ENCODE measurements at places on chromosomes 11 and 22.

DNA sequence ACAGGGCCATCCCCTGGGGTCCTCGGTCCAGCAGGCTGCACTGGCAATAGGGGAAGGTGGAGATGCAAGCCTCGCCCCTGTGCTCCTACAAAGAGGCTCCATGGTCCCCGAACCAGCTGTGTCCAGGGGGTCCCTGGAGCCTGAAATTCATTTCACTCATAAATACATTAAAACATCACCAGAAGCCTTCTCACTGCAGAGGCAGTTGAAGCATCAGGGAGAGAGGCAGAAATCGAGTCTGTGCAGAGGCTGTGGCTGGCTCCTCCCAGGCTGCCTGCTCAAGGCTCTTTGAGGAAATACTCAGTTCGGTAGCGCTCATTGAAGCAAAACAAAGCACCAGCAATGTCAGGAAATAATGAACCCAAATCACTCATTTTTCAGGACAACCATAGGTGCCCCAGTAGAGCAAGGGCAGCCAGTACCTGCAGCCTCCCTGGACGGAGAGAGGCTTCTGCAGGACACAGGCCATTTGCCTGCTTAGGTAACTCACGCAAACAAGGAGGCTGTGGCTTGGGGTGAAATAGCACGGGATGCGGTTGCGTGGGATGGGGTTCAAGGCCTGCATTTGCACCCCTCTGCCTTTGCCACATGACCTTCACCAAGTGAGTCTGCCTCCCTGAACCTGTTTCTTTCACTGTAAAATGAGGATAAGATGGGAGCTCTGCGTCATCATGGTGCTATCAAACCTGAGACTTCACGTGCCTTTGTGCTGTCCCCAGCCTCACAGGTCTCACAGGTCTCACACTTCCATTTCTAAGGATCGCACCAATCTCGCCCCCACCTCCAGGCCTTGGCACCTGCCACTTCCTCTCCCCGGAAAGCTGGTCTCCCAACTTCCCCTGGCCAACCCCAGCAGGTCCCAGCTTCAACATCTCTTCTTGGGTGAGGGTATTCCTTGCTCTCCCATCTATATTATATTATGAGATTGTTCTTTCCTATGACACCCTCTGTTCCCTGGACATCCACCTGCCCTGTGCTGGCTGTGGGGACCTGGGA, 84.3 kb upstream of the SHISAL1 start:
- DNase-seq: no peak

GRCh38 chr11:103904324-103904667, 132.1 kb upstream of the DDI1 start:
- no peak for DNase-seq

GRCh38 chr22:28728002-28728401, 13.6 kb downstream of the CHEK2 start:
- no peak for DNase-seq

DNA sequence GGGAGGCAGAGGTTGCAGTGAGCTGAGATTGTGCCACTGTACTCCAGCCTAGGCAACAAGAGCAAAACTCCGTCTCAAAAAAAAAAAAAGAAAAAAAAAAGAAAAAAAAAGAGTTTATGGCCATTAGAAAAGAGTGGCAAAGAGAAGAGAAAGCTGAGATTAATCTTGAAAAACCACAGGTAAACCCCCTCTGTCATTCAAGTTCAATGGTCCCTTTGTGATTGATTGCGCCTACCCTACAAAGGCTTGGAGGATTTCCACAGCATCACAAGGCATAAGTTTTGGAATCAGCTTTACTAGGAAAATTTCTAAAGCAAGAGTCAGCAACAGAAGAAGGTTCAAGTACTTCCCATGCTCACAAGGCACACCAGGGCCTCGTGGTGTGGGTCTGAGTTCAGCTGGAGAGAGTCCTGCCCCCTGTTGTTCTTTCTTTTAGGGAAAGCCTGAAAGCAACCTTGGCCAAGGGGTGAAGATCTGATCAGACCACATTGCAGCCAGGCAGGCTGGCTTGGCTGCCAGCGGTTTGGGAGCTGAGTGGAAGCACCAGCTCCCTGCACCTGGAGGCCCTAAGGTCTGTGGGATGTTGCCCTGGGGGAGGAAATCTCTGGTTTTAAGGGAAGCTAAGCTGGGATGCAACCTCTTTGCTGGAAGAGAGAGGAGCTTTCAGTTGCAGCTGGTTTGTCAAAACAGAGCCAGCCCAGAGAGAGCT, 41.8 kb downstream of the SLN start:
- DNase-seq: no peak

DNA sequence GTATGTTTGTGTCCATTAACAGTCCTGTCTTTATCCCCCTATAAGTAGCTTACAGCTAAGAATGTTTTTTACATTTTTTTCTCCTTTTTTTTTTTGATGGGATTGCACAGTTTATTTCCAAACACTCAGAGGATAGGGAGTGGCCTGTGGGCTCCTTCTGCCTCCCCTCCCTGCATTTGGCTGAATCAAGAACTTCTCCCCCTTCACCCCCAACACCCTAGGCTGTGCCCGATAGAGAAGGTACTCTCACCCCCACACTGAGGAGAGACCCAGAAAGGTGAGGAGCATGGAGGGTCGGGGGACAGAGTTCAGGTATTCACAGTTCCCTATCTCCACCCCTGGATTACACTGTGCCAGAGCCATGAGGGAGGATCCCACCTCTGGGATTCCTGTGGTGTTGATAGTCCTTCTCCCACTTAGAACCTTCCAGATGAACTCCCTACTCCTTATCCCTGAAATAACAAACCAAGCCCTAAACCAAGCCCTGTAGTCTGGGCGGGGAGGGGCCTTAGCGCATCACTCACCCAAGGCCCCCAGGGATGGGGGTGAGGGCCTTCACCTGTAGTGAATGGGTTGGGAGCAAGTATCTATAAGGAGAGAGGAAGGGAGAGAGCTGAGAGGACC, 97.1 kb downstream of the ADAMTS15 start:
- DNase-seq: no peak

DNA sequence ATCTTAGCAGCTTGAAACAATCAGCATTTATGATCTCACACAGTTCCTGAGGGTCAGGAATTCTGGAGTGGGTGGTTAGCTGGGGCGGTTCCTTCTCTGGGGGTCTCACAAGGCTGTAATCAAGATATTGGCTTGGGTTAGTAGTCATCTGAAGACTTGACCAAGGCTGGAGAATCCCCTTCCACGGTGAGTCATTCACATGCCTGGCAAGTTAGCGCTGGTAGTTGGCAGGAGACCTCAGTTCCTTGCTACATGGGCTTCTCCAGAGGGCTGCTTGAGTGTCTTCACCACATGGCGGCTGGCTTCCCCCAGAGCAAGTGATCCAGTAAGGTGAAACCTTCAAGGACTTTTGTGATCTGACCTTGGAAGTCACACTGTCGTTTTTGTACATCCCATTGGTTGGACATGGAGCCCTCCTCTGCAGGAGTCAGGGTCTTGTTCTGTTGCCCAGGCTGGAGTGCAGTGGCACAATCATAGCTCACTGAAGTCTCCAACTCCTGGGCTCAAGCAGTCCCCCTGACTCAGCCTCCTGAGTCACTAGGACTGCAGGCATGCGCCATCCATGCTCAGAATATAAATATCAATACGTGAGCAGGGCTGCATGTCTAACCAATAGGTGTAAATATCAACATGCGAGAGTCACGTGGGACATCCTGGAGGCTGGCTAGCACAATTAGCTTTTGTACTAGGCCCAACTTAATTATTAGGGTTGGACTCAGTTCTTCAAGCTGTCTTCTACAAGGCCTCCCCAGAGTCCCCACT, 7.2 kb upstream of the NIPSNAP1 start:
- no peak for DNase-seq

DNA sequence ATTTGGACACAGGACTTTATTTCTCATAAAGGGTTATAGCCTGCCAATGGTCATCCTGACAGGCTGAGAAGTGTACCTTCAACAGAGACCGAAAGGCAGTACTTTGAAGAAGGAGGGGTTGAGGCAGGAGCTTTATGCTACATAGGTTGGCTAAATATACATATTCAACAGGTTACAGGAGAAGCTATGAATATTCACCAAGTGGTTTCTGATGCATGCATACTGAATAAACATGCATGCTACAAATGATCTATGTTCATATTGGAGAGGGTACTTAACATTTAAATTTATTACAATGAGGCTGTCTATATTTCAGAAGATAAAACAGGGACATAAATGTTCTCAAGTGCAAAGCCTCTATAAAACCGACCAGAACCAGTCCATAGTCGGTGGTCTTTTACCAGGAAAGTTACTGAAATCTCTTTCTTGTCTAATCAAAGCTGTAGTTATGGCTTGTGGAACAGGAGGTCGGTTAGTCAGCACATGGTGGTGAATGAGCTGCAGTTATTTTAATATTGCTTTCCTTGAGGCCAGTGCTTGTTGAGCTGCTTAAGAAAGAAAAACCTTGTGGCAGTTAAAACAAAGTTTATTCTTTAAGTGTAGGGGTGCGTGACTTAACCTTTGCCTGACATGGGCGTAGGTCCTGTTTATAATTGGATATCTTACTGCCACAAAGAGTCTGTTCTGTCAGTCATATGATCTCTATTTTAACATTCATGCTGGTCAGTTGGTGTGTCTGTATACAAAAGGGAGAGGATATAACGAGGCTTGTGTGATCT, 19.5 kb downstream of the CNTF start:
- no peak for DNase-seq

DNA sequence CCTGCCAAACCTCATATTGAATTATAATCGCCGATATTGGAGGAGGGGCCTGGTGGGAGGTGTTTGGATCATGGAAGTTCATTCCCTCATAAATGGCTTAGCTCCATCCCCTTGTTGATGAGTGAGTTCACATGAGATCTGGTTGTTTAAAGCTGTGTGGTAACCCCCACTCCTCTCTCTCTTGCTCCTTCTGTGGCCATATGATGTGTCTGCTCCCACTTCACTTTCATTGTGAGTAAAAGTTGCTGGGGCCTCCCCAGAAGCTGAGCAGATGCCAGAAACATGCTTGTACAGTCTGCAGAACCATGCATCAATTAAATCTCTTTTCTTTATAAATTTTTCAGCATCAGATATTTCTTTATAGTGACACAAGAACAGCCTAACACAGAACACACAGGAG, 929.0 kb upstream of the FAT3 start:
- DNase-seq: no peak

DNA sequence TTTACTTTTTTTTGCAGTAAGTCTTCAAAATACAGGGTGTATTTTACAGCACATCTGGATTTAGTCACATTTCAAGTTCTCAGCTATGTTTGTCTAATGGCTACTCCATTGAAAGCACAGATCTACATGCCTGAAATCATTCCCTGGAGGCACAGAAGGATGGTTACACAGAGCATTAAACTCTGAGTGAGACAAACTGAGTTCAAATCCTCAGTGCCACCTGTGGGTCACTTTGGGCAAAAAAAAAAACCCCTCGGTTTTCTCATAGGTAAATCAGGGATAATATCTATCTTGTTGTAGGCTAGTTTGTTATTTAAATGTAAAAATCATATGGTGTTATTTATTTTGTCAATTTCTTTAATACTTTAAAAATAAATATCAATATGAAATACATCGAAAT, 7.7 kb downstream of the ANKRD49 start:
- DNase-seq: no peak

- peak; percentile 13 for DNase-seq
Measured at GRCh38 chr11:123062892-123063825, 1.2 kb upstream of the HSPA8 start.

- no peak for DNase-seq
Measured at GRCh38 chr22:41264408-41264941, 21.5 kb downstream of the RANGAP1 start.

DNA sequence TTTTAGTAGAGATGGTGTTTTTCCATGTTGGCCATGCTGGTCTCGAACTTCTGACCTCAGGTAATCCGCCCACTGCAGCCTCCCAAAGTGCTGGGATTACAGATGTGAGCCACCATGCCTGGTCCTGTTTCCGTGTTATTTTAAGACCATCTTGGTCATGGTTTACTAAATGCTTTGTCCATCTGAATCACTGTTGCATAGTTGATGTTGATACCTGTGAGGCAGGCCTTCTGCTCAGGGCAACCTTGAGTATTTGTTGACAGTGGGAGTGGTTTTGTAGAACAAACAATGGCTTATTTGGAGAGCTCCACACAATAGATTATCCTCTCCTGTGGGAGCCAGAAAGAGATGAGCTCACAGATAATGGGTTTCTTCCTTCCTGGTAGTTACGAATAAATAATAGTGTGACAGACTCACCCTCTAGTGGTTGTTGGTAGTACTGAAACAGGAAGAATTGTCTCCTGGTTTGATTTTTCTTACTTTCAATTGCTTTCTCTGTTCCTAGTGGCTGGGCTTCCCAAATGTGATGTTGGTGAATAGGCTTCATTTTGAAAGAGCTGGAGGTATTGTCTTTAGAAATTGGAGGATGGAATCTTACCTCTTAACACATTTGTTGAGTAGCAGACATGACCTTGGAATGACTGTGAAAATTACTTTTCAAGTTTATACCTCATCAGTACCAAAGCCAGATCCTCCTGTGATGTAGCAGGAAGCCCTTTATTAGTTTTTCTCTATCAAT, 39.0 kb downstream of the CTNND1 start:
- no peak for DNase-seq

DNA sequence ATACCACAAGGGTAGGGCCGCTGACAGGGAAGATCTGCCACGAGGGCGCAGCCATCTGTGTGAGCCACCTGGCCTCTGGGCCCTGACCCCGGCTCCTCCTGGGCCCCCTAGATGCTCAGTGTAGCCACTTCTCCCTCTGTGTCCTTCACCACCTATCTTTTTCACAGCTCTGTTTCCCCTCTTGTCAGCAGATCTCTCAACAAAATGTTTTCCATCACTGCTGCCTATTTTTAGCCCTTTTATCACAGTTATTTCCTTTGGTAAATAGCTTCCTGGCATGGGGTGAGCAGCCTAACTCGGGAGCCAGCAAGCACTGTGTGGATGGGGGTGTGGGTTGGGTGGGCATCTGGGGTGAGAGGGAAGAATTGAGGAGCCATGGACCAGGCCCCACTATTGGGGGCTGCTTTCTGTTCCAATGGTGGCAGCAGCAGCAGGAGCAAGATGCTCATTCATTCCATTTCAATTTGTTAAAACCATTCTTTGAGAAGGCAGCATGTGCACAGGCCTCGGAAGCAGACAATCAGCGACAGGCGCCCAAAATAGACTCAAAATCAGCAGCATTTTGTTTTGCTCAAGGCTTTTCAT, 135.2 kb upstream of the NAV2 start:
- DNase-seq: no peak

- no peak for DNase-seq
Measured at GRCh38 chr11:75174781-75175370, 24.0 kb downstream of the SLCO2B1 start.

- DNase-seq: no peak
Measured at GRCh38 chr11:27718346-27718862, 18.1 kb upstream of the BDNF start.

- no peak for DNase-seq
Measured at GRCh38 chr22:47918276-47918921, 1155.9 kb downstream of the TBC1D22A start.

DNA sequence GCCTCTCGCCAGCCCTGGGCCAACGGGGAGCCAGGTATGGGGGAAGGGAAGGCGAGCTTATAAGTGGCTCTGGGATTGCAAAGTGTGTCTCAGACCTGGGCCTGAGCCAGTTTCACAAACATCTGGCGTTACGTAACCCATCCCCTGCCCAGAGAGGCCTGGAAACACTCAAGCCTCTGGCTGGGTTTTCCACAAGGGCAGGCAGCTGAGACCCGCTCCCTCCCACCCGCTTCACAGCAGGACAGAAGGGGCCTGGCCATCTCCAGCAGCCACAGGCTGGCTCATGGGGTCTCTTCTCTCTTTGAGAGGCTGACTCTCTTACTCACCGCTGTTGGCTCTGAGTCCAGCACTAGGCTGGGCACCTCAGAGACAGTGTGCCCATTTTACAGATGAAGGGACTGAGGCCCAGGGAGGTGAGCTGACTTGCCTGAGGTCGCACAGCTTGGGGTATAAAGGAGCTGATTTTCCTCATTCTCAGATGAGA, 44.5 kb downstream of the TRIOBP start:
- DNase-seq: no peak
